ENCODE measurements at places on chromosomes 7 and 10.
A peak's percentile ranks its signal among the peaks of the same experiment; 100 is the strongest.

- DNase-seq = peak; percentile 47
These were observed 6.3 kb upstream of the IL2RA start for GRCh38 chr10:6068422-6068821.

DNA sequence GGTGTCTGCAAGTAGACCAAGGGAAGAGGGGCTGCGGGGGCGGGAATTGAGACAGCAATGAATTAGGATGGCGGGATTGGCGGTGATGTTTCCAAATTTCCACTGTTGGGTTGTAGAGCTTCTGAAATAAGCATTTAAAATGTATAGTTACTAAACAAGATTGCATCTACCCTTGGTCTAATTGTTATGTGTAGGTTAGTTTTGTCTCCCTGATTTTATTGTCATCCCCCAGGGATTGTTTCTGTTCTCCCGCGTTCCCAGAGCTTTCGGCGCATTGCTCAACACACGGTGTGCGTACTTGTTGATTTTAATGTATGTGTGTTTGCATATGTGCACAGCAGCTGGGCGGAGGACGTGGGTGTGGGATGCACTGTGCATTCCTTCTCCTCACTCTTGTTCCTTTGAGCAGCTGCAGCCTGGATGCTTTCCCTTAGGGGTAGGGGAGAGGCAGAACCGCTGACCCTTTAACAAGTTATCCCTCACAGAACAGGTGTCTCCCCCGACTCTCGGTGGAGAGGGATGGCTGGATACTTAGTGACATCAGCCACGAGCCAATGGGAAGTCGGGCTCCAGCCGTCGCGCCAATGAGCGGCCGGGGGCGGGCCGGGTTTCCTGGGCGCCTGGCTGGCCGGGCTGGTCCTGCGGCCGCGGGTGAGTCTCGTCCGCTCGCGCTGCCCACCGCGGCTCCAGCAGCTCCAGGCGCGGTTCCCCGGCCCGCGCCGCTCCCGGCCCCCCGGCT, at the start of gene TSPAN33:
TSS of gene TSPAN33 (plus strand) at position 613 of the 739 bp plus-strand sequence. CDS start 274 bp downstream, outside the sequence.
- DNase-seq = peak; percentile 67

GRCh38 chr7:52838981-52839411, 196.4 kb upstream of the POM121L12 start:
- DNase-seq = no peak

GRCh38 chr7:131670406-131670805, 114.0 kb upstream of the PODXL start:
- no peak for DNase-seq

Measured in CD4-positive, alpha-beta T cell treated with Interleukin-10 for 1 hour (primary cell).